ENCODE measurements at places on chromosomes 1 and 21.

GRCh38 chr1:16017461-16018303 lies at the start of gene HSPB7:
HSPB7 (minus strand) TSS chr1:16018043; CDS start chr1:16017963, 80 bp downstream.
- peak; percentile 94 for DNase-seq

- no peak for DNase-seq
Observed at GRCh38 chr1:33256471-33257206, at the start of gene ZNF362. ZNF362 (plus strand) TSS chr1:33256492; CDS start chr1:33270575, 14,083 bp downstream.

DNA sequence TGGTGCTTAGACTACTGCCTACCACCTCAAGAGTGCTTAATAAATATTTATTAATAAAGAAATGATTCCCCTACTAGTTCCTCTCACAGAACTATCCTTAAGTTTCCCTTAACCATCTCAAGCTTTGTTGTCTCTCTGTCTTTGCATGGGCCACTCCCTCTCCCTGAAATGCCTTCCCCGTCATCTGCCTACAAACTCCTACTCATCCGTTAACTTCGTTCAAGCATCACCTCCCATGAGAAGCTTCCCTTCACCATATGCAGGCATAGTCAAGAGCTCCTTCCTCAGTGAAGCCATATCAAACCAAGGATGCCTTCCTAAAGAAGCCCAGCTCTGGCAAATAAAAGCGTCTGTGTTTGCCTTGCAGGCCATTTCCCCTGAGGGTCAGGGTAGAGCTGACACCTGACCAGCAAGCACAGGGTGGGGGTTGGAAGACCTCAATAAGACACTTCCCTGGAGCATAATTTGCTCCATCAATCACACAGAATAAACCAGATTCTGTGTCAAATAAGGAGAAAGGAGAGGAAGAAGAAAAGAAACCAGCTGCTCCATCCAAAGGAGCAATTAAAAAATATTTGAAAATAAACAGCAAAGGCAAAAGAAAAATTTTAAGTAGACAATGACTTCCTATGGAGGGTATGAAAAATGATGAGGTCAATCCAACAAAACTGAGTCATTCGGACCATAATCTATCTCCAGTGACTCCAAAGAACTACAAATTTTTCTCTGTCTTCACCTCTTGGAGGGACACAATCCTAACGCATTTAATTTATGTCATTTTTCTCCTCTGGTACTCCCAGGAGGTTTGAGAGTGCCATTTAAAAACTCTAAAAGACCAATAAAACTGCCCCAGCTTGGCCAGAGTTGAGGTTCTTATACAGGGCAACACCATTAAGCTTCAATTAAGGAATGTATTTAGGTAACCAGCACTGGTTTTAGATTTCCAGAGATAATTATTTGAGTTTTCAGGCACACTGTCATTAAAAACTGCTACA lies 303.6 kb downstream of the KCNH1 start:
- DNase-seq = peak; percentile 53

GRCh38 chr21:39182016-39182415 lies 1.2 kb downstream of the PSMG1 start:
- no peak for DNase-seq

DNA sequence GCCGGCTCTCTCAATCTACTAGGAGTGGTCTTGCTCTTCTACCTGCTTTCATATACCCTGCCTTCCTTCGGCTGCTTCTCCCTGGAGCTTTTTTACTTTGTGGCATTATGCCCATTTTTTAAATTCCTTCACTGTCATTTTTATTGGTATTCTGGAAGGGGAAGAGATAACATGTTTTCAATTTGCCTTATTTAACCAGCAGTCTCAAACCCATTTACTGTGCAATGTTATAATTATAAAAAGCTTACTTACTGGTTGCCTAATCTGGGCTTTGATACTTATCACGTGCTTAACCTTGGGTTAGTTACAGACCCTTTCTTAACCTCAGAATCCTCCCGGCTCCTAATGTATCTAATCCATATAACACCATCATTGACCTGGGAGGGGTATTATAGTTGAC lies 128.1 kb downstream of the SIPA1L2 start:
- DNase-seq = no peak

- no peak for DNase-seq
Observed at GRCh38 chr1:147292631-147293251, 50.3 kb downstream of the CHD1L start.

- DNase-seq = no peak
Observed at GRCh38 chr1:53073287-53073686, 11.3 kb downstream of the PODN start.
